Glomerular endothelial cell (primary cell): ENCODE measurements at places on chromosomes 3 and 15. TPM values are rescaled to one million over a fixed set of nuclear protein-coding genes. Genes with fewer than 3 reads are reported as not detected.

DNA sequence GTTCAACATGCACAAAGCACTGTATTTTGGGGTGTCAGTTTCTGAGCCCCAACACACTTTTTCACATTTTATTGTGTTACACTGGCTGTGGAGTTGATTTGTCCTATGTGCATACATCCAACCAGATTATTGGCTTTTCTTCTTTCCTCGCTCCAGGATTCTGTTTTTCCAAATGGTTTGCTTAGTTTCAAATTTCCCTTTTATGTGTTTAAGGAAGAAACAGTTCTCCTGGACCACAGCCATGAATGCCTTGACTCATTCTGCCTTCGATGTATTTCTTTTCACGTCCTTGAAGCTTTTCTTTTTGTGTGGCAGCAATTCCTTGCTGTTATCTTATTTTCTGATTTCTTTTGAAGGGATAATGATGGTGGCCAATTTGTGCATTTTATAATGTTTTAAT is 53.8 kb downstream of the CACNA2D3 start:
- DNase-seq: no peak

GPR176 gene
- total RNA-seq: 24.0 and 26.5 TPM in 2 replicates

- DNase-seq: no peak
Measured at GRCh38 chr15:60324706-60325438, 72.9 kb downstream of the ANXA2 start.

GREM1 gene
- 18.3 and 58.2 TPM in 2 replicates for total RNA-seq

DNA sequence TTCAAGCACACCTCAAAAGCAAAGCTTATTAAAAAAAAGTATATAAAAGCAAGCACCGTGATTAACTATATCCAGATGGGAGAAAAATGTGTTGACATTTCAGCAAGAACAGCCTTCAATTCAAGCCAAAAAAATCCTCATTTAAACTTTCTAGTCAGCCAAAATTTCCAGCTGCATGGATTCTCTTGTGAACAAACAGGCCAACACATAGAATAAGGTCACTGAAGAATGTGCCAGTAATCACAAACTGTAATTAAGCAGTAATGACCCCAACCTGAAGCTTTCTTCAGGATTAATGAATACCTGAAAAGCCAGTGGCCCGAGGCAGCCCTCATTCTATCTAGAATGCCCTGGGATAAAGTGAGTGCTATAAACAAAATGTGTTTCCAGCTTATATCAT is 130.7 kb upstream of the KCNMB2 start:
- DNase-seq: no peak

DNA sequence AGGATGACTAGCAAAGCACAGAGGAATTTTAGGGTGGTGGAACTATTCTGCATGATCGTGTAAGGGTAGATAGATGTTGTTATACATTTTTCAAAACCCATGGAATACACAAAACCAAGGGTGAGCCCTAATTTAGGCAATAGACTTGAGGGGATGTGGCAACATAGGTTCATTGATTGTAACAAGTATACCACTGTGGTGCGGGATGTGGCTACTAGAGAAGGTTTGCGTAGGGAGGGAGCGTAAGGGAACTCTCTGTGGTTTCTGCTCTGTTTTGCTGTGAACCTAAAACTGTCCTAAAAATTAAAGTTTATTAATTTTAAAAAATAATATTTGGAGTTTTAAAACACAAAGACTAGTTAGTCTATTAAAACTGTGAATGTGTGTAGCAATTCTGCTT is 202.8 kb downstream of the PLCL2 start:
- DNase-seq: no peak

UROC1 gene
- total RNA-seq: not detected in 2 replicates

- DNase-seq: no peak
Measured at GRCh38 chr3:68986496-68987208, 26.8 kb downstream of the EOGT start.

DNA sequence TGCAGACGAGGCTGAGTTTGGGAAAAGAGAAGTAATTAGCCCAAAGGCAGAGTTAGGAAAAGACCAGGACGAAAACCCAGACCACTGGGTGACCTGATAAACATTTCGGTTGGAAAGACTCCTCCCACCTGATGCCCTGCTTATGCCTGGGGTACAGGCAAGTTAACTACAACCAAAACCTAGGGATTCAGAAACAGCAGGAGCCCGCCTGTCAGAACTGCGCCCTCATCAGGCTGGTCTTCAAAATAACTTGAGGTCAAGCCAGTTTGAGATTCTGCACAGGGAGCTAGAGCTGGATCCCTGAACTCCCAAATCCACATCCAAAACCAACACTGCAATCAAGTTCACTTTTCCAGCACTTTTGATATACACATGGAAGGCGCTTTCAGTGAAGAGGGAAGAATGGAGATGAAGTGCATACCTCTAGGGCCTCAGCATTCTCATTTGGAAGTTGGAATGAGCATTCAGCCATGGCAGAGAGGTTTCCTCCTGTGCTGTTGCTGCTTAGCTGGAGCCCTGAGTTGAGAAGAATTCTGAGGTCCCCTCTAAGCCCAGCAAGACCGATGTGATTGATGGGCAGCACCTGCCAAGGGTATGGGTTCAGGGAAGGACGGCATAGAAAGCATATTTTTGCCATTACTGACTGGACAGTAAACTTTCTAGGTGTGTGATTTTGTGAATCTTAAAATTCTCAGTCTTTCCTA is 11.6 kb downstream of the TSEN2 start:
- DNase-seq: no peak

GRCh38 chr15:96535148-96535547 is 204.6 kb downstream of the NR2F2 start:
- DNase-seq: no peak

TP63 gene
- total RNA-seq: 0.39 and 0.53 TPM in 2 replicates

GRCh38 chr3:86519819-86520218 is 471.1 kb downstream of the VGLL3 start:
- no peak for DNase-seq

GRCh38 chr15:74464216-74464615 is 3.3 kb upstream of the UBL7 start:
- DNase-seq: no peak

- no peak for DNase-seq
Measured at GRCh38 chr15:86620641-86621349, 541.1 kb downstream of the AGBL1 start.

VPS33B gene
- 7.0 and 9.3 TPM in 2 replicates for total RNA-seq

DNA sequence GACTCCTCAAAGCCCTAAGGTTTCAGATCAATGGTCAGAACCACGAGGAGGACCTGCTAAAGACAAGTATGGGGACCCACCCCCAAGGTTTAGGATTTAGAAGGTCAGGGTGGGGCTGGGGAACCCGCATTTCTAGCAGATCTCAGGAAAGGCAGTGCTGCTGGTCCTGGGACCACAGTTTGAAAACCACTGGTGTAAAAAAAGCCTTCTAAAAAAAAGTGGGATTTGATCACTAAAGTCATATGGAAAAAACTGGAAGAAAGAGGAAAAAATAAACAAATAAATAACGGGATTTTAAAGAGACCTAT is 832 bp downstream of the SLC41A3 start:
- no peak for DNase-seq

- DNase-seq: no peak
Measured at GRCh38 chr3:14492948-14493881, 46.9 kb downstream of the GRIP2 start.

GRCh38 chr3:183844606-183845005 is 19.2 kb upstream of the MAP6D1 start:
- peak; percentile 14 for DNase-seq

DNA sequence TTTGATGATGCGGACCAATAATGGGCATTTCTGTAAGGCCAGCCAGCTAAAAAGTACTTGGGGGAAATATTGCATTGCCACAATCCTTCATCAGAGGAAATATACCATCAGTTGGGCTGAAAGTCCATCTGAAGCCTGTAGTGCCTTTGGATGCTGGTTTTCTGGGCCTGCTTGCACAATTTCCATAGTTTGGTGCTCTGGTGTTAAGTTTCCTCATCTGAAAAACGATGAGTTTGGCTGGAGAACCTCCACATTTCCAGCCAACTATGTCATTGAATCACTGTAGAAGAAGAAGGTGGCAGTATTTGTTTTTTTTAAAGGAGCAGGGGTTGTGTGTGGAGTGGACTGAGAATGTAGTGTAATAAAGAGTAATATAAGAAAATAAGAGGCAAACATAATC is 10.1 kb downstream of the CCNB2 start:
- DNase-seq: no peak

MED12L gene
- total RNA-seq: 0.05 and 0.29 TPM in 2 replicates

DNA sequence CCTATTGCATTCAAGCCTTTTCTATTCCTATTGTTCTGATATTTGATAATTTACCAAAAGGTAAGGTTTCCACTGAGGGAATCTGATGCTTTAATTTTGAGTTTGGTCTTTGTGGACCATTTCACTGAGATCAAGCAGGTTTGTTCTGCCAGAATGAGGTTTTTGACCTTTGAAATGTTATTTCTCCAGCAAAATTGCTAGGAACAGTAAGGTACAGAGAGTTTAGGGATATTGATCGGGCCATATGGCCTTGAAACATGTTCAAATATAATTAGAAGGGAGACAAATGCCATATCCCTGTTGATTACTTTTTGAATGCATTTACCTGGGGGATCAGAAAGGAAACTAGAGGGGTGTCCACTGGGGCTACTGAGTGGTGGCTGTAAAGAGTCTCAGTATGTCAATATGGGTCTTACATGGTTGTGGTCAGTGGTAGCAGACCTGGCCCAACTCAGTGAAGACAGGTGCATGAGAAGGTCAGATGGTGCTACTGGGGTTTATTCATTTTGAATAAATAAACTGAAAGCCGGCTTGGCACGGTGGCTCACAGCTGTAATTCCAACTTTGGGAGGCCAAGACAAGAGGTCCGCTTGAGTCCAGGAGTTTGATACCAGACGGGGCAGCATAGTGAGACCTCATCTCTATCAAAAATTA is 100.2 kb downstream of the SV2B start:
- DNase-seq: no peak

DNA sequence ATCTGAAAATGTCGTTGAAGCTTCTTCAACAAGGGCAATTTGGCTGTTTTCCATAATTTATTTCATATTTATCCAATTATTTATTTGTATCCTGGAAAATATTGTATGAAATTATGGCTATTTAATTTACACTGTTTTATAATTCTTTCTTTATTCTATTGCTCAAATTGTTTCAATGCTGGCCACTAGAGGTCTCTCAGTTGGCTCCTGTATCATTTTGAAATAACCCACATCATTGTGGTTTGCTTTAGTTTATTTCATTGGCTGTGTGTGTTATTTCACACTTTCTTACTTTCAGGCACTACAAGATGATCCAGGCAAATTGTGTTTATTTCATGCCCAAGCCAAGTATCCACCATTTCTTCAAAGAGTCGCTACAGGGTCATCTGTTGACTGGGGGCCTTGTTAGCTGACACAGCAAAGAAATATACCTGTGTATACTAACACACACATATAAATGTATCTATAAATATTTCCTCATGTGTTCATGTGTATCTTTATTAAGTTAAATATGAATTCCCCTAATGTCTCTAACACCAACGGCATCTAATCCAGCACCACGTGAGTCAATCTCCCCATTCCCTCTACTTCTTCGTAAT is 86.2 kb downstream of the NPAP1 start:
- DNase-seq: no peak

- no peak for DNase-seq
Measured at GRCh38 chr15:40594429-40594836, 384 bp downstream of the KNL1 start.

DNA sequence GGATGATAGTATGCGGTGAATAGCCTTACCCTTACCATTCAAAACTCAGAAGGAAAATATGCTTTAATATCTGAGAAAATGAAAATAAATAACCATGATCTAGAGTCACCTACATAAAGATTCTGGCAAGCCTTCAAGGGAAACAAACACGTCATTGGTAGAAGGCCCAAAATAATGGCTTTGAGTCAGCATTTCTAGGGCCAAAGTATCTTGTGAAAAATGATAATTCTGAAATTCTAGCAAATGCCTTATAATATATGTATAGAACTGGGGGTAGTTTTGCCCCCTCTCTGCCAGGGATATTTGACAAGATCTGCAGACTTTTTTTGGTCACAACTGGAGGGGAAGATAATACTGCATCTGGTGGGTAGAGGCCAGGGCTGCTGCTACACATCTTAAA is 15.4 kb downstream of the PLSCR1 start:
- DNase-seq: no peak
